ENCODE measurements at places on chromosomes 2 and 18. TPM values are rescaled to one million over a fixed set of nuclear protein-coding genes. Genes with fewer than 3 reads are reported as not detected.

GRCh38 chr18:79095216-79095615, 26.0 kb downstream of the ATP9B start:
- DNase-seq = no peak

The DIS3L2 gene
- total RNA-seq = 18.4 TPM

The CRYGD gene
- total RNA-seq = not detected

- DNase-seq = no peak
Measured at GRCh38 chr2:150710916-150711315, 223.4 kb upstream of the RND3 start.

DNA sequence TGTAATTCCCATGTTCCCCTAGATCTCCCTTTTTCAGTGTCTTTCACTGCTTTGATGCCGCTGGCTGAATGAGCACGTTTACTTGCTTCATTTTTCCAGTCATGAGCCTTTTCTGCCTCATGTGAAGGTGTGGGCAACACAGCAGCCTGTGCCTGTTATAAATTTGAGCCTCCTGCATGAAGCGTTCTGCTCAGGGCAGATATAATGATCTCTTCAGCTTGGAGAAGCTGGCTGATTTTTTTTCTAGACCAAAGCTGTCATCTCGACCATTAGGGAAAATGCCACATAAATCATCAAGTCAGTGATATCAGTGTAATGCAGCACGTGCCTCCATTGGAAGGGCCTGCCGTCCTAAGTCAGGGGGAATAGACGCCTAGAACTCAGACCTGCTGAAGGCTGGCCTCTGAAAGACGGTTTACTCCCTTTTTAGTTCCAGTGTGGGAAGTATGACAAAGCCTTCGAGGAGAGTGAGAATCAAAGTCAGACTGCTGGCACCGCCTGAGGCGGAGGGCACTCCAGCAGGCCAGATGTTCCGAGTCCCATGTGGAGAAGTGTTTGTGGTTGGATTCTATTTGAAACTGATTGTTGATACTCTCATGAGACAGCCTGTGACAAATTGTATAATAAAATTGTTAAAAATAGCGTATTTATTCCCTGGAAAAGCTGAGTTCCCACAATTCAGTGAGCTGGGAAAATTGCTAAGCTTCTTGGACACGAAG, 196.5 kb downstream of the MYO1B start:
- peak; percentile 55 for DNase-seq

DNA sequence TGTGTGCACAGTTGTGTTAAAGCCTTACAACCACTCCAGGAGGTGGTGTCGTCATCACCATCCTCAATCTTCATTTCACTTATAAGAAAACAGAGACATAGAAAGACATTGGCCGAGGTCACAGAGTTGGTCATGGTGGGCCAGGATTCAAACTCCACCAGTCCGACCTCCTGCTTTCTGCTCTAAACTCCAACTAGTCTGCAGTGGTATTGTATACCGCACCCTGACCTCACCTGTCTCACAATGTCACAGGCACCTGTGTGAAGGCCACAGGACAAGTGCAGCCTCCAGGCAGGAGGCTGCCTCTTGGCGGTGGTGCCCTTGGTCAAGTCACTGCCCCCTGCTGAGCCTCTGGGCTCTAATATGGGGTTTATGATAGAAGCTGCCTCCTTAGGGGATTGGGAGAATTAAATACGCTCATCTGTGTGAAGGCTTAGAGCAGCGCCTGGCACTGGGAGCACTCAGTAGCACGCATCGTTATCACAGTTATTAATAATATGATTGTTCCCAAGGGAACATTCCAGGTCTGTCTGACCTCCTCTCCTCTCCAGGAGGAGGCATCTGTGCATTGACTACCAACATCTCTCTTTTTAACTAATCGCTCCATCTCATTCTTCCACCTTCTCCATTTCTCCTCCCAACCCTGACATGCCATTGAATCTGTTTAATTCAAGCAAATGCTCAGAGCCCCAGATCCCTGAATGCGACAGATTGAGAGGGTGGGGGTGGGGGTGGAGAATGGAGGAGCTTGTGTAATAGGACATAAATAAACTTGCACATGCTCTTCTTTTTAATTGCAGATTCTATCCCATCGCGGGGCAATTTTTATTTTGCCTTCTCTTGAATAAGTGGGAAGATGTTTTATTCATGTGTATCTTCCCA, 112.7 kb downstream of the MCFD2 start:
- DNase-seq = no peak

- no peak for DNase-seq
Measured at GRCh38 chr18:63930773-63931354, 18.2 kb upstream of the HMSD start.

GRCh38 chr2:222805591-222806304, 55.1 kb upstream of the ACSL3 start:
- DNase-seq = no peak

The RAB17 gene
- total RNA-seq = 1.2 TPM

The STARD7 gene
- 162 TPM for total RNA-seq

The ZNF385B gene
- total RNA-seq = 18.1 TPM

- no peak for DNase-seq
Measured at GRCh38 chr2:134146620-134147019, 107.3 kb upstream of the MGAT5 start.

DNA sequence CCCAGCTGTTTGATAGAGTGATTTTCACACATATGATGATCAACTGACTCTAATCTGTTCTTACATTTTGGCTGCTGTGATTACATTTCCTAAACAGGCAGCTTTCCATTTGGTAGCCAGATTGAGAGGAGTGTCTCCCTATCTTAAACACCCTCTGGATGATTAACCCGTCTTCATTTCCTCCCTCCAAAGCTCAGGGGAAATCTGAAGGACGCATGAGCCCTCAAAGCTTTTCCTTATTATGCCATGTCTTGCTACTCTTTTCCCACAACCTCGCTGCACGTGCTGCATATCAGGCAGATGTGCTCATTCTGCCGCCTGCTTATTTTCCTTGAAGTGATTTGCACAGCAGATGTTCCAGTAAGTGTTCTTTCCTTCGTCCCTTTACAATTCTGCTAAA, 837.4 kb downstream of the LRRTM4 start:
- no peak for DNase-seq

GRCh38 chr2:24418166-24418841, 58.0 kb upstream of the ITSN2 start:
- no peak for DNase-seq

DNA sequence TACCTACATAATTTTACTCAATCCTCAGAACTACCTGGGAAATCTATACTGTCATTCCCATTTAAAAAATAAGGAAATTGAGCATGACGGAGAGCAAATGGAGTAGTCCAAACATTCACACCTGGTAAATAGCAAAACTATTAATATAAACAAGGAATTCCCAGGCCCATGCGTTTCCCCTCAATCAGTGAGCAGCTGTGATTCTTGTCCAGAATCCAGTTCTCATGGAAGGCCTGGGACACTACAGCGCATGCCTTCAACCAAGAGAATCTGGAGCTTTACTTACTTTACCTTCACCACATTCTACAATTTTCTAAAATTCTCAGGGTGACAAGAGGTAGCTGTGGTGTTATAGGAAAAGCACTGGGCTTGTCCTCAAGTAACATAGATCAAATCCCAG, 259.0 kb downstream of the LRATD1 start:
- no peak for DNase-seq

The RGPD5 gene
- total RNA-seq = 48.9 TPM

- no peak for DNase-seq
Measured at GRCh38 chr2:47313728-47314127, 89.2 kb upstream of the MSH2 start.

- DNase-seq = no peak
Measured at GRCh38 chr18:62992877-62993365, 277.6 kb downstream of the PHLPP1 start.

All from psoas muscle (tissue), 8 donors.